ENCODE measurements at places on chromosomes 2 and 18.
A peak's percentile ranks its signal among the peaks of the same experiment; 100 is the strongest.

DNA sequence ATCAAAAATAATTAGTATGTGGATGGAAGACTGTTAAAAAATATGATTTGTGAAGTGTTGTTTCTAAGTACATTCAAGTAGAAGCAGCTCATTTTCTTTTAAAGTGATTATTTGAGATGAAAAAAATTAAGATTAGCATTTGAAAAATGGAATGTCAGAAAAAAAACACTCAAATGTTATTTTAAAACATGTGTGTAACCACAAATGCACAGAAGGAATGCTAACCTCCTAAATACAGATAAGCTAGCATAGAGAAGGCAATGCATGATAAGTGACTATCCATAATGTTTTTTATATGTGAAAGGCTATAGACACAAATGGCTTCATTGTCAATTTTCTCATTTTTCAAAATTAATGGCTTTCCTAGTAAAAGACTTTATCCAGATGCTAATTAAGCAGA lies 198.9 kb downstream of the NYAP2 start:
- DNase-seq: no peak

DNA sequence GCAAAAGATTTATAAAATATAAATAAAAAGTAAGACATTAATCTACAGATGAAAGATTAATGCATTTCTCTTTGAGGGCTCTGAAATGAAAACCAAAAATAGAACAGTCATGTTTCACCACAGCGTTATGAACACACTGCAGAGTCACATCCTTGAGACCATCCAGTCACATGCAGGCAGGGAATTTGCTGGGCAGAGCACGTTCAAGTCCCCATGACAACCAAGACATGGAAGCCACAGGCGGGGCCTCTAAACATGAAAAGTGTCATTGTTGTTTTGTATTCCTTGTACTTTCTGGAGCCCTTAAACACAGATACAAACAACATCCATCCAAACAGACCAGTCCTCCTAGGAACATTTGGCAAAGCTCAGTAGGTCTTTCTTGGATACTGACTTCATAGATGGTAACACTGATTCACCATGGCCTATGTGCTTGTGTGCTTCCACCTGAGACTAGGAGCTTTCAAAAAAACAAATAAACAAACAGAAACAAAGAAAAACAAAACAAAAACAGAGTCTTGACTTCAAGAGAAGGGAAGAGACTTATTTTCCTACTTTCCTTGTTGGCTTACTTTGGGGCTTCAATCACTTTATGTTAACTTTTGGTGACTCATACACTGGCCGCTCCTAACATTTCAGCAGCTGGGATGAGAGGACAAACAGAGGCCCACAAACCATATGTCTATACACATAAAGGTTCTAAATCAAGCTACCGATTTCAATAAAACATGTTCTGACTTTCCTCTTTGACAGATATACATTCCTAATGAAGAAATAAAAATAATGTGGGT lies 99.5 kb upstream of the CCDC85A start:
- no peak for DNase-seq

- DNase-seq: no peak
These were observed 390.4 kb upstream of the CELF4 start for GRCh38 chr18:37956020-37956419.

DNA sequence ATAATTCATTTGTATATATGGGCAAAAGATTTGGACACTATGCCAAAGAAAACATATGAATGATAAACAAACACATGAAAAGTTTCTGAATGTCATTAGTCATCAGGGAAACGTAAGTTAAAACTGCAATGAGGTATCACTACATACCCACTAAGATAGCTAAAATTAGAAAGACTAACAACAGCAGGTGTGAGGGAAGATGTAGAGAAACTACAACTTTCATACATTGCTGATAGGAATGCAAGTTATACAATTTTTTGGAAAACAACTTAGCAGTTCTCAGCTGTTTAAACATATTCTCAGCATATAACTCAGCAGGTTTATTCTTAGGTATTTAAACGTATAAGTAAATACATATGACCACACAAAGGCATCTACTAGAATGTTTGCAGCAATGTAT lies 563.5 kb upstream of the KLHL29 start:
- DNase-seq: no peak

- no peak for DNase-seq
These were observed 1.4 kb upstream of the YES1 start for GRCh38 chr18:813172-814071.

DNA sequence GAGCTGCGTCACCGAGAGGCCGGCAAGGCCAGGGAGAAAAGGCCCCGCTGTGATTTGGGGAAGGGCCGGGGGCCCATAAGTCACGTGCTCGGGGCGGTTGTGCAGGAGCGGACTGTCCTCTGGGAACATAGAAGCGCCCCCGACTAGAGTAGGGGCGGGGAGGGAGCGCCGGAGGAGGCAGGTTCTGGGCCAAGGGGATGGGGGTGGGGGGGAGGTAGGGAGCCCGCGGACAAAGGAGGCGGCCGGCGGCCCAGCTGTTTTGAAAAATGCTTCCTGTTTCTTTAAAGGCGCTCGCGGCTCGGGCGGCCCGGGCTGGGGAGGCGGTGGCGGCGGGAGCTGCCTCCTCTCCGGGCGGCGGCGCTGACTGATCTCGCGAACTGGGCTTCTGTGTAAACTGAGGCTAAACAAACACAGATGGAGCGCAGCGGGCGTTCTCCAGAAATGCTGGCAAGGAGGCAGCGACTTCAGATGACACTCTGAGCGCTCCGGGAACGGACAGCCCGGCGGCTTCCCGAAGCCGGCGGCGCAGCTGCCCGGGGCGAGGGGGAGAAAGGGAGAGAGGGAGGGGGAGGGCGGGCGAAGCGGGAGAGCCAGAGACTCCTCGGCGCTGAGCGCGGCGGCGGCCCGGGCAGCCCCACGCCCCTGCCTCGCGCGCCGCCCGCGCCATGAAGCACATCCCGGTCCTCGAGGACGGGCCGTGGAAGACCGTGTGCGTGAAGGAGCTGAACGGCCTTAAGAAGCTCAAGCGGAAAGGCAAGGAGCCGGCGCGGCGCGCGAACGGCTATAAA lies at the start of gene ATOH8:
TSS of gene ATOH8 (plus strand) at position 467 of the 788 bp plus-strand sequence. CDS start at position 666, 199 bp downstream.
- DNase-seq: peak; percentile 72

GRCh38 chr2:133424876-133425275 lies 143.4 kb downstream of the NCKAP5 start:
- DNase-seq: peak; percentile 88

- DNase-seq: peak; percentile 44
These were observed 172.2 kb downstream of the TMEM247 start for GRCh38 chr2:46651363-46652099.

Data from fibroblast of lung (primary cell).